ENCODE measurements at places on chromosomes 5 and 9. TPM values are rescaled to one million over a fixed set of nuclear protein-coding genes. Genes with fewer than 3 reads are reported as not detected.

RGS7BP gene
- total RNA-seq = 5.4 TPM

SPAG8 gene
- total RNA-seq = not detected

ASS1 gene
- 98.1 TPM for total RNA-seq

MEIKIN gene
- total RNA-seq = not detected

NXNL2 gene
- total RNA-seq = 4.3 TPM

DNA sequence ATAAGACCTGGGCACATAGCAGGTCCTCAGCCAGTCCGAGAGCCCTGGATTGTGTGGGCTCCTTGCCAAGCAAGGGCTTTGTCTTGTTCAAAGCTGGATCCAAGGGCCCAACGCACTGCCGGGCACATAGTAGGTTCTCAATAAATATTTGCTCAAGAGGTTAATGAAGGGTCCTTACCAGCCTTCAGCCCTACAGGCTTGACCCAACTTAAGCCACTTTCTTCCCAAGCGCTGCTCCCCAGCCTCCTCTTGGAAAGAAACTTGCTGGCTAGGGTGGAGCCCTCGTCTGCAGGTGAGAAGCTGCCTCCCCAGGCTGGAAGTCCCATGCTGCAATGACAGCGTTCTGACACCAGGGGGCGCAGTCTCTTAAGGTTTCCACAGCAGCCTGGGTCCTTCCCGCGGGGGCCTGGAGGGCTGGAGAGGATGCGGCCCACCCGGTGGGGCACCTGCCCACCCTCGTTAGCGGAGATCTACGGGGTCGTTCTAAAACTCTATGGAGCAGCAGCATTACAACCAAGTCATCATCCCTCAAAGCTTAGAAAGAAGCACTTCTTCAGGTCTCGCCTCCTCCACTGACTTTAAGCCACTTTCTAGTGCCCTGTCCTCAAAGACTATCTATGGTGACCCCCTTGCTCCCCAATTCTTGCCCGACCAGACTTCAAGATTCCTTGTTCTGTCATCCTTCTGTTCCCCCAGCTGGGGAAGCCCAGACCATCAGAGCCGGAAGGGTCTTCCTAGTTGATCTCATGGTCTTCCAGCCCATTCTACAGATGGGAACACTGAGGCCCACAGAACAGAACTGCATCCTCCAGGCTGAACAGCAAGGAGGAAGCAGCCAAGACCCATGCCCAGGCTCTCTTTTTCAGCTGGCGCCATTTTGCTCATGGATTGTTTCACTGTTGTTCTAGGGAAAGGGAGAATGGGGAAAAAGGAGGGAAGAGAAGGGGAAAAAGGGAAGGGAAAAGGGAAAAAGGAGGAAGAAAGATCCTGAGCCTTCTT, 115.4 kb downstream of the LHX2 start:
- peak; percentile 92 for DNase-seq

- DNase-seq = no peak
Measured at GRCh38 chr5:6705959-6706358, 7.3 kb upstream of the TENT4A start.

GRCh38 chr9:21835121-21835520, 32.7 kb downstream of the MTAP start:
- DNase-seq = no peak

DNA sequence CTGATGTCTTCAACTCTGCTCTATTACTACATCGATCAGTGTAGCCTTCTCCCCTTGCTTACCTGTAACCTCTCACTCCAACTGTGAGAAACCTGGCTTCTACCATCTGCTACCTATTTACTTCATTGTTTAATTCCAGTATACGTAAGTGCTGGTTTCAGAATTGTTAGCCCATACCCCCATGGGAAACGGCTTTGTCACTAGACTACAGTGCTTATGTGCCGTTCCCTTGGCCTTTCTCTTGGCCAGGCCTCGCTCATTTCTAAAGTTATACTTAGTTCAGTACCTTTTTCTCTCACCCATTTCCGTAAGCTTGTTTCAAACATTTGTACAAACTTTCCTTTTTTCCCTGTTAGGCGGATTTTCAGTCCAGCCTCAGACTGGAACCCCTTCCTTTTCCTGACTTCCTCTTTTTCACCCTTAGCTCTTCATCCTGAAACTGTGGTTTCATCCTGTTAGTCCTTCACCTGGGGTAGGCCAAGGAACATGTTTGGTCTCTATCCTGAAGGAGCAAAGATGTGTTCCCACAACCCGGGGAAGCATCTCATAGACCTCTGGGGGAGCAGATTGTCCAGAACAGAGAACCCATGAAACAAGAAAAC, 21.7 kb downstream of the ALG2 start:
- DNase-seq = no peak

GRCh38 chr5:176667637-176668036, 20.4 kb downstream of the TSPAN17 start:
- peak; percentile 30 for DNase-seq

DNA sequence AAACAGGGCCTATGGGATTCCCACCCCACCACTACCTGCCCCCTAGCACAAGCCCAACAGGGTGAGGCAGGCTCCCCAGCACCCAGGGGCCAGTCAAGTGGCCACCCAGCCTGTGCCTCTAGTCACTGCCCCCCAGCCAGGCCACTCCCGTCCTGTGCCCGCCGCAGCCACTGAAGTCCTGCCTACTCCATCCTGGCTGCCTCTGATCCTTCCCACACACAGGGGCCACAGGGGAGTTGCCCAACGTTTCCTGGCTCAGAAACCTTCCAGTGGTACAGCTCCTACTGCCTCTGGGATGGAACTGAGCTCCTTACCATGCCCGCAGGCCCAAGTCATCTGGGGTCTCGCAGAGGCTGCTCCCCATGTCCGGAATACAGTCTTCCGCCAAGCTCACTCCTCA, 70.2 kb upstream of the STXBP1 start:
- DNase-seq = no peak

GRCh38 chr9:97721396-97721795, 24.3 kb upstream of the XPA start:
- DNase-seq = no peak

- DNase-seq = no peak
Measured at GRCh38 chr5:66617226-66617861, 21.2 kb downstream of the MAST4 start.

All from GM23338 (cell line).